ENCODE measurements at places on chromosomes 11 and 22. TPM values are rescaled to one million over a fixed set of nuclear protein-coding genes. Genes with fewer than 3 reads are reported as not detected.

- peaks cover 13% of the 10 kb centered on the region for H3K36me3 ChIP-seq
- DNase-seq, result no peak
- H3K4me1 ChIP-seq, result no peaks in the 10 kb centered on the region
- no peak overlapping the region for H3K27ac ChIP-seq
These were observed 262.3 kb downstream of the CADM1 start for GRCh38 chr11:115241899-115242298.

Gene SYT9
- not detected for polyA plus RNA-seq

Gene NNMT
- 1.0 TPM for polyA plus RNA-seq

Gene KCNQ1OT1
- 0.04 TPM for polyA plus RNA-seq

GRCh38 chr22:46894081-46894671 is 131.7 kb downstream of the TBC1D22A start:
- peaks cover 5% of the 10 kb centered on the region for H3K36me3 ChIP-seq
- no peak overlapping the region for H3K4me3 ChIP-seq
- no peak for DNase-seq
- peak overlapping the region; percentile 36 for H3K27ac ChIP-seq
- H3K27me3 ChIP-seq, result no peaks in the 10 kb centered on the region

DNA sequence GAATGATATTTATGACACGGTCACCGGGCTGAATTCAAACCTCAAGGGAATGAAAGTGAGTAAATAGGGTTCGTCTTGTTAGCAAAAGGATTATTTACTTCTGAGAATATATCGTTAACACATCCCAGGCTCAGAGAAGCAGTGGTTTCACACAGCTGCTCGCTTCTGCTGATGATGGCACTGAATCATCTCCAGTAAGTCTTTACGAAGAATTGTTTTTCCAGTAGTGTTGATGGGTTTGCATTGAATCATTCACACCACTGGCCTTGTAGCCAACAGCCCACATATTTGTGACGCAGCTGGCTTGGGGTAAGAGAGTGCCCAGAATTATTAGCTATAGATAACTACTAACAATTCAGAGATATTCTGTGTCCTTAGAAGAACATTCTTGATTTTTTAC is 236.3 kb downstream of the CADM1 start:
- peak overlapping the region; percentile 88 for H3K27ac ChIP-seq
- DNase-seq, result no peak

Gene FAM83F
- not detected for polyA plus RNA-seq

Gene SERHL2
- not detected for polyA plus RNA-seq

Gene OR5T3
- not detected for polyA plus RNA-seq

GRCh38 chr11:6824136-6824823 is 21.2 kb upstream of the OR10A5 start:
- peaks cover 3% of the 10 kb centered on the region for H3K27me3 ChIP-seq
- no peak overlapping the region for H3K27ac ChIP-seq
- H3K36me3 ChIP-seq, result no peaks in the 10 kb centered on the region
- DNase-seq, result no peak

Gene RASD2
- not detected for polyA plus RNA-seq

Gene BET1L
- polyA plus RNA-seq, result 12.1 TPM

Gene TBCEL
- 3.9 TPM for polyA plus RNA-seq

DNA sequence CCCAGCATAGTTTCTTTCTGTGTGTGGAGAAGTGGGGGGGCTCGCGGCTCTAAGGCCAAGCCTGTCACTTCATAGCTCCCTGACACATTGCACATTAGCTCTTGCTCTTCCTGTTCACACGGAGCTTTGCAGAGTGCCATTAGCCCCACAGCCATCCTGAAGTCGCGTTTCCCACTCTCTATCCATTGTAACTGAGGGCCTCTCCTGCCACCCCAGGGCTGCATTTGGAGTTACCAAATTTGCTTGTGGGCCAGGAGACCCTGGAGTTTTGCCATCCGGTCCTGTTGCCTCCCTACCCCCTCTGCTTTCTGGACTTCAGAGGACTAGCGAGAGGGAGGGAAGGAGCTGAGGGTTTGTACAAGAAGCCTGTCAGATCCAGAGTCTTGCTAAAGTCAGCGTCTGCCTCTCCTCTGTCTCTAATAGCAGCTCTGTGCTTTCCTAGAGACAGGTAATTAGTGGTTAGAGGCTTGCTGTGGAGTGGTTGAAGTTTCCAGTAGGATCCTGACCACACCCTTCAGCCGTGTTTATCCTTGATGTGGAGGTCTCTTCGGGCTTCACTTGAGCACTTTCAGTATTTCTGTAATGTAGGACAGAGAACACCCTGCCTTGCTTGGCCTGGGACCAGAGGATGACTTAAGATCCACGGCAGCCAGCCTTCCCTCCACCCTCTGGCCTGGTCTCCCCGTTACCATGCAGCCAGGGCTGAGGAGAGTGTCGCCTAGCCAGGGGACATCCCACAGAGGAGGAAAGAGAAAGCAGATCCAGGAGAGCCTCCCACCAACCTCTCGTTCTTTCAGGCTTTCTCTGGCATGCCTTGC is 14.1 kb downstream of the DCPS start:
- peaks cover 70% of the 10 kb centered on the region for H3K4me1 ChIP-seq
- H3K27ac ChIP-seq, result peak overlapping the region; percentile 99
- DNase-seq, result peak; percentile 74
- peak overlapping the region; percentile 80 for H3K4me3 ChIP-seq
- no peaks in the 10 kb centered on the region for H3K27me3 ChIP-seq

- no peaks in the 10 kb centered on the region for H3K27me3 ChIP-seq
- peaks cover 4% of the 10 kb centered on the region for H3K36me3 ChIP-seq
- H3K27ac ChIP-seq, result no peak overlapping the region
- no peak overlapping the region for H3K4me3 ChIP-seq
- no peak for DNase-seq
- no peaks in the 10 kb centered on the region for H3K4me1 ChIP-seq
These were observed 427.9 kb upstream of the CCDC179 start for GRCh38 chr11:23288003-23288783.

DNA sequence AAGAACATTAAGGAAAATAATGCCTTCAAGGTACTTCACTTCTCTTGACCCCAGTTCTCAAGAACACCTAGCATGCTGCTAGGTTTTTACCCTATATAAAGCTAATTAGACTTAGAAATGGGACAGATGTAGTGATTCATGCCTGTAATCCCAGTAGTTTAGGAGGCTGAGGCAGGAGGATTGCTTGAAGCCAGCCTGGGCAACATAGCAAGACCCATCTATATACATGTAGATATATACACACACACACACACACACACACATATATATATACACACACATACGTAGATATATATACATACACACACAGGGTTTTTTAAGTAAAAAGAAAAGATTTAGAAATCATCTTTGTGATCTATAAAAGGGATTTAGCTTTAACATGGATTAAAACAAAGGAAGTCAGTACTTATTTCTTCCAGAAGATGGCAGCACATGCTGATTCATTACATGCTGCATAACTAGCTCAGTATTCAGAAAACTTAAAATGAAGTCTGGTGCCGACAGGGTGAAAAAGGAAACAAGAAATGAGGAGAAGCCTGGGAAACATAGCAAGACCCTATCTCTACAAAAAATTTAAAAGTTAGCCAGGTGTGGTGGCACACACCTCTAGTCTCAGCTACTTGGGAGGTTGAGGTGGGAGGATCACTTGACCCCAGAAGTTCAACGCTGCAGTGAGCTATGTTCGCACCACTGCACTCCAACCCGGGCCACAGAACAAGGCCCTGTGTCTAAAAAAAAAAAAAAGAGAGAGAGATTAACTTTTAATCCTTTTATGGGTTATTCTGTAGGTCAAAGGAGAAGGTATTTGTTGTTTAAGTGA is 28.5 kb upstream of the RBX1 start:
- peaks cover 23% of the 10 kb centered on the region for H3K36me3 ChIP-seq
- peak overlapping the region; percentile 42 for H3K4me3 ChIP-seq
- H3K4me1 ChIP-seq, result peaks cover 7% of the 10 kb centered on the region
- DNase-seq, result peak; percentile 55
- peak overlapping the region; percentile 31 for H3K27ac ChIP-seq
- H3K27me3 ChIP-seq, result no peaks in the 10 kb centered on the region

DNA sequence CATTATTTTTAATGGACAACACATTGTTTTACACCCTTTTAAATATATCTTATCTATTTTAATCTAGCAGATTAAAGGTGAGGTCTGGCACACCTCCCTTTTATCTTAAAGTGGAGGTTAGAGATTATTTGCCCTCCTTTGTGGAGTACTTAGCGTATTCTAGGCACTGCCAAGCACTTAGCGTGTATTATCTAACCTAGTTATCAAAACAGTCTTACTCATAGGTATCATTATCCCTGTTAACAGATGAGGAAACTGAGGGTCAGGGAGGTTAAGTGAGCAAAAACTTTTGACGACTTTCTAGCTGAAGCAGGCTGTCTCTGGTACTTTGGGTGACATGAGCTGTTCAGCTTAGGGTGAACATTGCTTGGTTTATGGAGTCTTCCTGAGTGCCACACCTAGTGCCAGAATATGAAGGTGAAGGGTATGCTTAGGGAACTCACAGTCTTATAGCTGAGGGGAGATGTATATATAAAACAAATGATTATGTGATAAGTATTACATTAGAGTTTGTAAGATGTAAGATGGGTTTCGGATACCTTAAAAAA is 55.0 kb downstream of the ZNRF3 start:
- no peak for DNase-seq
- H3K4me3 ChIP-seq, result no peak overlapping the region
- H3K27ac ChIP-seq, result no peak overlapping the region
- H3K4me1 ChIP-seq, result no peaks in the 10 kb centered on the region
- peaks cover 11% of the 10 kb centered on the region for H3K27me3 ChIP-seq

Gene MAP6
- polyA plus RNA-seq, result not detected

DNA sequence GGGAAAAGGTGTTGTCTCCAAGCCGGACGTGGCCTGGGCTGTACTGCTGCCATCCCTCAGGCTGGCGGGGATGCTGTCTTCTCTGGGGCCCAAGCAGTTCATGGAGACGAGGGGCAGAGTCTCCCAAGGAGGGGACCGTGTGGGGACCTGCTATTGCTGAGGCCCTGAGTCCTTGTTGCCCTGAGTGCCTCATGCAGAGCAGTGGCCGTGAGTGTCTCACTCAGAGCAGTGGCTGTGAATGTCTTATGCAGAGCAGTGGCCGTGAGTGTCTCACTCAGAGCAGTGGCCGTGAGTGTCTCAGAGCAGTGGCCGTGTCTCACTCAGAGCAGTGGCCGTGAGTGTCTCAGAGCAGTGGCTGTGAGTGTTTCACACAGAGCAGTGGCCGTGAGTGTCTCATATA is 54.7 kb downstream of the GRAMD4 start:
- DNase-seq, result no peak
- H3K27ac ChIP-seq, result no peak overlapping the region
- H3K27me3 ChIP-seq, result peaks cover 2% of the 10 kb centered on the region

Gene BBOX1
- not detected for polyA plus RNA-seq

GRCh38 chr11:31794548-31794947 is 16.6 kb downstream of the PAX6 start:
- H3K4me3 ChIP-seq, result no peak overlapping the region
- H3K36me3 ChIP-seq, result peaks cover 3% of the 10 kb centered on the region
- no peak for DNase-seq
- H3K4me1 ChIP-seq, result peaks cover 9% of the 10 kb centered on the region
- no peak overlapping the region for H3K27ac ChIP-seq

- H3K4me3 ChIP-seq, result no peak overlapping the region
- no peaks in the 10 kb centered on the region for H3K27me3 ChIP-seq
- H3K27ac ChIP-seq, result no peak overlapping the region
- peaks cover 33% of the 10 kb centered on the region for H3K36me3 ChIP-seq
- no peaks in the 10 kb centered on the region for H3K4me1 ChIP-seq
- DNase-seq, result no peak
These were observed 29.4 kb upstream of the GRIK4 start for GRCh38 chr11:120482149-120482548.

Gene NLRX1
- polyA plus RNA-seq, result 10.7 TPM

Gene CLCF1
- 2.2 TPM for polyA plus RNA-seq

Gene PTS
- 34.1 TPM for polyA plus RNA-seq

GRCh38 chr11:133930767-133931448 is 25.9 kb downstream of the IGSF9B start:
- H3K27me3 ChIP-seq, result peaks cover 1% of the 10 kb centered on the region
- no peak for DNase-seq
- H3K4me1 ChIP-seq, result peaks cover 6% of the 10 kb centered on the region
- H3K4me3 ChIP-seq, result no peak overlapping the region

GRCh38 chr11:106091480-106092123 is 14.1 kb downstream of the AASDHPPT start:
- peaks cover 43% of the 10 kb centered on the region for H3K4me1 ChIP-seq
- H3K27me3 ChIP-seq, result no peaks in the 10 kb centered on the region
- no peak overlapping the region for H3K4me3 ChIP-seq
- H3K27ac ChIP-seq, result peak overlapping the region; percentile 54
- peaks cover 6% of the 10 kb centered on the region for H3K36me3 ChIP-seq
- no peak for DNase-seq

DNA sequence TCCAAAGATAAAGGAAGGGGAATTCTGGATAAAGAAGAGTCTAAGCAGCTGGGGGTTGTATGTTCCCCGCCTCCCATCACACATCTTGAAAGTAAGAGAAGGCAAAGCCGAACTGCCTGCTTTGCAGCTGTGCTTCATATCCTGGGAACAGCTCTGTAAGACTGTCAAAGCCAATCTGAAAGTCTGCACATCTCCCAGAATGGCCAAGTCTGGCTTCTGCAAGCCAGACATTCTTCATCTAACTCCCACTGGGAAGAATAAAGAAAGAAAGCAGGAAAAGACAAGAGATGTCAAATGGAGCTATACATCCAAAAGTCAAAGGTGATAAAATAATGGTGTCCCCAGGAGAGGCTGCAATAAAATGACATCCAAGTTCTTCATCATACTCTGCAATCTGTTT is 15.4 kb downstream of the MORC2 start:
- H3K4me1 ChIP-seq, result peaks cover 9% of the 10 kb centered on the region
- no peak overlapping the region for H3K4me3 ChIP-seq
- DNase-seq, result no peak
- H3K36me3 ChIP-seq, result peaks cover 33% of the 10 kb centered on the region

- H3K27ac ChIP-seq, result peak overlapping the region; percentile 92
- no peak for DNase-seq
- H3K4me3 ChIP-seq, result peak overlapping the region; percentile 94
These were observed 697 bp downstream of the RNF169 start for GRCh38 chr11:74749127-74749964.

GRCh38 chr22:30265131-30265720 is 1.4 kb downstream of the OSM start:
- H3K36me3 ChIP-seq, result peaks cover 3% of the 10 kb centered on the region
- DNase-seq, result no peak
- H3K4me1 ChIP-seq, result peaks cover 53% of the 10 kb centered on the region

DNA sequence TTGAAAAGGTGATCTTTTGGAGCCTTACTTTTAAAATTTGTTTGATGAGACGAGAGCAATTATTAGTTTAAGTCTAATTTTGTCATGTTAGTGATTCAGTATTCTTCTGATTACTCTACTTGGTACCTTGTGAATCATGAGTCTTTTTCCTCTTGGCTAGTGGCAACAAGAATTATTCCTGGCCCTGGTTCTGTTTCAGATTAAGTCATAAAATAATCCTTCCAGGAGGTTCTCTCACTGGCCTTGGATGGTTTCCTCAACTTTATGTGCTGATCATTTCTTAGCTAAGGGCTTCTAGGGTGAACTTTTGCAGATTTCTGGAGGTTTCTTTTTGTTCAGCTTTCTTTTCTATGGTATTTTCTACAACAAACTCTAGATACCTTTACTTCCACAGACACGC is 741.8 kb upstream of the LUZP2 start:
- DNase-seq, result no peak
- H3K36me3 ChIP-seq, result no peaks in the 10 kb centered on the region
- H3K27me3 ChIP-seq, result peaks cover 3% of the 10 kb centered on the region
- no peak overlapping the region for H3K4me3 ChIP-seq
- no peak overlapping the region for H3K27ac ChIP-seq
- no peaks in the 10 kb centered on the region for H3K4me1 ChIP-seq

Gene OR1S1
- polyA plus RNA-seq, result not detected

Gene SMDT1
- polyA plus RNA-seq, result 174 TPM

Gene BIRC3
- 7.1 TPM for polyA plus RNA-seq

- no peaks in the 10 kb centered on the region for H3K36me3 ChIP-seq
- peak overlapping the region; percentile 82 for H3K27ac ChIP-seq
- peaks cover 31% of the 10 kb centered on the region for H3K4me1 ChIP-seq
- peak overlapping the region; percentile 86 for H3K4me3 ChIP-seq
These were observed 589 bp upstream of the GNAZ start for GRCh38 chr22:23069502-23070357.

All from immature natural killer cell (primary cell).